Hematopoietic multipotent progenitor cell treated with erythropoietin and hydrocortisone succinate and interleukin-3 and kit ligand, for 8 days (in vitro differentiated cells): ENCODE measurements at places on chromosomes 5 and 9.

DNA sequence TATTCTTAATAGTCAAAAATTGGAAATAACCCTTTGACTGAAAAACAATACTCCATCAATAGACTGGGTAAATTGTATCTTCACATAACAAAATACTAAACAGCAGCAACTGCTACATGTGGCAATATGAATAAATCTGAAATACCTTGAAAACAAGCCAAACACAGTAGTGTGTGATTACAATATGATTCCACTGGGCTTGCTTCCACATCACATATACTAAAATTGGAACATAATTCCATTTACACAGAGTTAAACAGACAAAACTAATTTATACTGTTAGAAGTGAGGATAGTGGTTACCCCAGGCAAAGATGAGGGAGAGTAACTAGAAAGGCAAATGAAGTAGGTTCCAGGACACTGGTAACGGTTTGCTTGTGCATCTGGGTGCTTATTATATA, 20.4 kb downstream of the FNIP1 start:
- no peak for DNase-seq

GRCh38 chr5:63194126-63194525, 615.5 kb downstream of the LRRC70 start:
- no peak for DNase-seq

DNA sequence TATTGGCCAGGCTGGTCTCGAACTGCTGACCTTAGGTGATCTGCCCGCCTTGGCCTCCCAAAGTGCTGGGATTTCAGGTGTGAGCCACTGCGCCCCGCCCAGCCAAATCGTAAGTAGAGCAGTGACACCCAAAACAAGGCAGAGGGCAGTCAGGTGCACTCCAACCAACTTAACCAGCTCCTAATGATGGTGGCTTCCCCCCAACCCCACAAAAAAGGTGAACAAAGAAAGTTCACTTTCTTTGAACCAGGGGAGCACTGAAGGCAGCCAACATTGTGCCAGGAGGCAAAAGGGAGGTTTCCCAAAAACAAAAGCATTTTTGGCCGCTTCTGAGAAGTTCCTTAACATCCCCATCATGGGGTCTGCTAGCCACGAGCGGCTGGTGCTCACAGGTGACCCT, 9.6 kb downstream of the GMCL2 start:
- no peak for DNase-seq

DNA sequence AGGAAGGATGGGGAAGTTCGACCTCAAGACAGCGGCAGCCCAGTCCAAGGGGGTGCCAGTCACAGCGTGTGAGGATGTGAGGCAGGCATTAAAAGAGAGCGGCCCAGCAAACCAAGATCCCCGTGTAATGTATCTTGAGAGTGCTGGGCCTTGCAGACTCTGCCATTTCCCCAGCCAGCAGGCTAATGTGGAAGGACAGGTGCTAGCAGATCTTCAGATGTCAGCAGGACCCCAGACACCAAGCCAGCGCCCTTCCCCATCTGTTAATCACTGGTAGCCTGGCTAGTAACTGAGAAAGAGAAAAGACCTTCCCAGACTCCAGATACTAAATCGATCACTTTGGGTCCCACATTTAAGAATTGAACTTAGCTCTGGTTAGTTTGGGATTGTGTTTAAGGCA, 62.2 kb downstream of the NTRK2 start:
- no peak for DNase-seq

- DNase-seq: peak; percentile 32
These were observed 114.1 kb upstream of the RIOK2 start for GRCh38 chr5:97297063-97297703.

DNA sequence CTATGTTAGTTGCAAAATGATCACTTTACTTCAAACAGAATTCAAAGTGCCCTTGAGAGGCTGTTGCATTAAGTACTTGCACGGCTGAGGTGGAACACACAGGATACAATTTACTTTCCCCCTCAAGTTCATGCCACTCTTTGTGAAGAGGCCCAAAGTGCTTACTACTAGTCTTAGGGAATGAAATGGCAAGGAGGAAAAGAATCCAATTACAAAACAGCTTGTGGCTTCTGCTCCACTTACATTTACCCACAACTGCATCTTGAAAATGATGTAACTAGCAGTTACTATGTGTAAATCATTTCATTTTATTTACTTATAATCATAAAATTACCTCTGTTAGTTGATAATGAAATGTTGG, 14.6 kb downstream of the FOXD1 start:
- DNase-seq: no peak

- no peak for DNase-seq
These were observed 51.3 kb upstream of the CRHBP start for GRCh38 chr5:76901522-76901921.

DNA sequence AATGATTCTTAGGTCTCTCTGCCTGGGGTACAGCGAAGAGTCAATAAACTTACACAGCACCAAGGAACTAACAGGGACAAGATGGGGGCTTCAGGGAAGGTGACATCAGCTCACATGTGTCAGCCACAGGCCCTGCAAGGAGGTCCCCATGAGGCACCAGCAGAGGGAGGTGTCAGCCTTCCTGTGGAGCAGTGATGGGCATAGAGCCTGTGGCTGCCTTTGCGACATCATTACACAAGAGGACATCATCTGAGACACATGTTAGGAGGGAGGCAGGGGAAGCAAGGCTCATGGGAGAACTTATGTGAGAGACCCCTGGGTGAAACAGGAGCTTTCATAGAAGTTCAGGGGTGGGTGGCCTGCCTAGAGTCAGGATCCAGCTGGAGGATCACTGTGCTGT, 389.6 kb downstream of the SEMA5A start:
- peak; percentile 25 for DNase-seq

GRCh38 chr9:131165523-131165922, 40.1 kb downstream of the NUP214 start:
- no peak for DNase-seq

GRCh38 chr9:120892748-120893610, 16.0 kb upstream of the PHF19 start:
- DNase-seq: no peak

- no peak for DNase-seq
These were observed 16.9 kb upstream of the UBAP2 start for GRCh38 chr9:34065541-34065940.

DNA sequence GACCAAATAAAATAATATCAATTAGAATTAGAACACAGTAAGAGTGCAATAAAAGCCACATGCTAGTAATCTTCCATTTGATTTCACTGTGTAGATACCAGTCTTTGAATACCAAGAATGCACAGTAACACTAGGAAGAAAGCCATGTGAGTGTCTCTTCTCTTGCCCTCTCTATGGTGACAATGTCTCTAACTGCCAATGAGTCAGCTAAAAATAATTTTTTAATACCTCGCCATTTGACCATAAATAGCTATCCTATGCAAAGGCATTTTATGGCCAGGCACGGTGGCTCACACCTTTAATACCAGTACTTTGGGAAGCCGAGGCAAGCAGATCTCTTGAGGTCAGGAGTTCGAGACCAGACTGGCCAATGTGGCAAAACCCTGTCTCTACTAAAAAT, 30.6 kb downstream of the EDIL3 start:
- DNase-seq: no peak

DNA sequence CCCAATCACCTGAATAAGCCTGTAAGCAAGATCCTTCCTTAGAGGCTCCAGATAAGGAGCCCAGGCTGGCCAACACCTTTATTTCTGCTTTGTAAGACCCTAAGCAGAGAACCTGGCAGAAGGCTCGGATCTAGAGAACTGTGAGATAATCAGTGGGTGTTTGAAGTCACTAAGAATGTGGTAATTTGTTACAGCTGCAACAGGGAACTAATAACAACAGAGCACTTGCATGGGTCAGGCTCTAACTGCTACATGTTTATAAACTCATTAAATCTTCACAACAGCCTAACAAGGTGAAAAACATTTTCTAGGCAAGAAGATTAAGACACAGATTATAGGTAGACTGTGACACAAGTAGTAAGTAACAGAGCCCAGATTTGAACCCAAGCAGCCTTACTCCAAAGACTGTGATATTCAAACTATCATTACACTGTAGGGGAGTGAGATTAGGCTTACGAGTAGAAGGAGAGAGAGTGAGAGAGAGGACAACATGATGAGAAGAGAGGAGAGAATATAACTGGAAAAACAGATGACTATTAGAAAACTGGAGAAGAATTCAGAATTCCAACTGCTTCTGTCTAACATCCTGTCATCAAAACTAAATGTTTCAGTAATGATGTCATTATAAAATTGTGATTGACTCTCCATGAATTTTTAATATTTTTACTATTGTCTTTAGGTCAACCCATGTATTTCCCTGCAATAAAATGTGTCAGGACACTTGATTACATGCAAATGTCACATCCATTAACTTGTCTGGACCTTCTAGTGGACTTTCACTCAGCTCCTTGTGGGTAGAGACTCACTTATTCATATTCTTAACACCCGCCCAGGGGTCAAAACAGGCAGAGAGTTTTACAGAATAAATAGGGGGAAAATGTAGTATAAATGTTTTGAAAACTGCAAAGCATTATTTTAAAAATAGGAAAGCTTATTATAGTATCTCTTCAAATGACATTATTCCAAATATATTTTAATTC, 290.9 kb upstream of the RGMB start:
- DNase-seq: no peak

GRCh38 chr5:89105171-89105695, 222.2 kb upstream of the MEF2C start:
- no peak for DNase-seq

GRCh38 chr9:97919217-97919813, 3.0 kb downstream of the TRMO start:
- DNase-seq: no peak

DNA sequence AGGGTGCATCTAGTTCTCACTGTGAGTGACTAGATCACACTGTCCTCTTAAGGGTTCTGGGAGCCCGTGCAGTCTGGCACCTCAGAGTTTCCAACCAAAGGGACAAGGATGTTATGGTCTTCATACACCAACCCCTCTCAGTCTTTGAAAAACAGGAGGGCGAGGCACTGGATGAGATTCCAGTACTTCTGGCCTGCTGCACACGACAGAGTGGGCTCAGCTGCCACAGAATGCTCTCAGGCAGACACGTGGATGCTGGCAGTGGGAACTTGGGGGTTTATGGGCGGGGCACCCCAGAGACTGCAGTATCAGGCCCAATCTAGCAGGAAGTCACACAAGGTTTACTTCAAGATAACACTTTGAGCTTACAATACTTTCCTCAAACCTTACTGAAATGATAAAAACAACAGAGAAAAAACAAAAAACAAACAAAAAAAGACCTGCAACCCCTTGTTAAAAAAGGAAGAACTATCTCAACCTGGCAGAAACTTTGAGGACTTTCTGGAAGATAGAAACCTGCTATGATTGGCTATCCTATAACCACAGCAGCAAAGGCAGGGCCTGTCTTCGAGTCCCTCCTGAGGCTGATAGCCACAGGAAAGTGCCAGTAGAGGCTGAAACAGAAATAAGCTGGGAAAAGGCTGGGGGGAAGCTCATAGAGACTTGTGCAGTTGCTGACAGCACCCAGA, 28.3 kb upstream of the TGFBR1 start:
- peak; percentile 89 for DNase-seq

GRCh38 chr9:122200960-122201595, 27.7 kb downstream of the LHX6 start:
- DNase-seq: no peak

DNA sequence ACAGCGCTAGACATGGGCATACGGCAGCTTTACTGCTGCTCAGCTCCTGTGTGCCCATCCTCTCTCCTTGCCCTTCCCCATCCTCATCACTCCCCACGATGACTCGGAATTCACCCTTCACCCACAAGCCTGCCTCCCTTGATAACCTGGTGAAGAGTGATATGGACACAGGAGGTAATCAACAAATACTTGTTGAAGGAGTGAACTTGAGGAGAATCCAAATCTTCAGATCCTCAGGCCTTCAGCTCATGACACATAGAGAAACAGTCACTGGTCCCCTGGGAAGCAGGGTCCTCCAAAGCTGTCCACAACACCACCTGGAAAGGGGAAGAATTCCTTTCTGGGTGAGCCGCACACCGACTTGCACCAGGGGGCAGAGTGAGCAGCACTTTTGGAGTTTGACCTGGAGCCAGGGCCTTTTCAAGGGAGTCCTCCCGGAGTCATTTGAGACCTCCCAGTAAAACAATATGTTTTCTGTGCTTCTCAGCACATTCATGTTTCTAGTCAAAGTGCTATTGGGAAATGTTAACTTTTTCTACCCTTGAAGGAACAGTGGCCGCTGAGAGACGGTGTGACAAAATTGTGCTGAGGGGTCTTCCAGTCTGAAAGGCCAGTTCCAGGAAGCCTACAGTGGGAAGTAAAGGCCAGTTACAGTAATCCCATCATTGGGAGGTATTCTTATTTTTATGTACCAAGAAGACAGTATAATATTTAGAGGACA, 332.3 kb downstream of the CWC27 start:
- DNase-seq: peak; percentile 68

DNA sequence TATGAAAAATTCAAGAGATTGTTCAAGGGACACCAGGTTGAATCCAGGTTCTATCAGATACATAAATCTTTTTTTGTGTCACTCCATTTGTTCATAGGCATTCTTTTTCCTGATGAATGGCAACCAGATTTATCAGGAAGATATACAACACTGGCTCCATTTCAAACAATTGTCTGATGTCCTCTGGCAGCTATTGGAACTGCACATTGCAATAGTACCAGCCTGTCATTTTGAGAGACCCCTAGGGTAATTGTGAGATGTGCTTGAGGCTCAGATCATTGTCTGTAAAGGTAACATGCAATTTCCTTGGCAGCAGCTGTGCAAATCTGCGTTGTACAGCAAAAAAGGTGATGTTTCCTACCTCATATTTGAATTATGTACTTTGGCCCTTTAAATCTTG, 25.9 kb downstream of the KCTD16 start:
- no peak for DNase-seq

DNA sequence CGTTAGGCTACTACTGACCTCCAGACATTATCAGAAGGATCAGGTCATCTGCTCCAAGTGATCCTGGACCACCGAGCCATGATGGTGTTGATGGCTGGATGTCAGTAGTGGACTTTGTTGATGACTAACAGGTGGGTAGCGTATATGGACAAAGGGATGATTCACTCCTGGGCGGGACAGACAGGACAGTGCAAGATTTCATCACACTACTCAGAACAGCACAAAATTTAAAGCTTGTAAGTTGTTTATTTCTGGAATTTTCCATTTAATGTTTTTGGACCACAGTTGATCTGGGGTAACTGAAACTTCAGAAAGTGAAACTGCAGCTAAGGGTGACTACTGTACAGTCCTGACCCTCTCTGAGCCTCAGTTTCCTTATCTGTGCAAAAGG, 12.7 kb downstream of the PDGFRB start:
- DNase-seq: no peak

DNA sequence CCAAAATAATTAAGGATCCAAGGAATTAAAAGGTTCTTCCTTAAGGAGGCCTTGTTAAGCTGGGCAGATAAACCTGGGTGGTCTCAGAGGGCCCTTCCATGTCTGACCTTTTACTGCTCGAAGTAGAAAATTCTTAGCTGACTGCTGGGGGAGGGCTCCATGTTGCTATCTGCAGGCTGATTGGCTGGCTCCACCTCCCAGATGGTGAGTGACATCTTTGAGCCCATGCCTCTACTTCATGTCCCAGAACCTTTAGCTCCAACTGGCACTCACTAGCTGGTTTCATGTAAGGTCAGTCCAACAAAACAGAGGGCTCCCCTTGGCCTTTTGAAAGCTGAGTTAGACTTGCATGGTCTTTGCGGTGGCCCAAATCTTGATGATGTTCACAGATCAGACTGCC, 188.2 kb downstream of the PAX5 start:
- no peak for DNase-seq
